Hematopoietic multipotent progenitor cell (in vitro differentiated cells): ENCODE measurements at places on chromosomes 11 and 22. TPM values are rescaled to one million over a fixed set of nuclear protein-coding genes. Genes with fewer than 3 reads are reported as not detected.
A peak's percentile ranks its signal among the peaks of the same experiment; 100 is the strongest.

EMID1 gene
- 161 TPM for total RNA-seq

CATSPER1 gene
- total RNA-seq: 0.27 TPM

THRSP gene
- under 0.01 TPM for total RNA-seq

MFRP gene
- not detected for total RNA-seq

MUC5AC gene
- total RNA-seq: under 0.01 TPM

DLG2 gene
- total RNA-seq: 1.1 TPM

MEI1 gene
- total RNA-seq: 16.2 TPM

GRCh38 chr11:45805305-45806071 is 539 bp downstream of the SLC35C1 start:
- DNase-seq: peak; percentile 4

DNA sequence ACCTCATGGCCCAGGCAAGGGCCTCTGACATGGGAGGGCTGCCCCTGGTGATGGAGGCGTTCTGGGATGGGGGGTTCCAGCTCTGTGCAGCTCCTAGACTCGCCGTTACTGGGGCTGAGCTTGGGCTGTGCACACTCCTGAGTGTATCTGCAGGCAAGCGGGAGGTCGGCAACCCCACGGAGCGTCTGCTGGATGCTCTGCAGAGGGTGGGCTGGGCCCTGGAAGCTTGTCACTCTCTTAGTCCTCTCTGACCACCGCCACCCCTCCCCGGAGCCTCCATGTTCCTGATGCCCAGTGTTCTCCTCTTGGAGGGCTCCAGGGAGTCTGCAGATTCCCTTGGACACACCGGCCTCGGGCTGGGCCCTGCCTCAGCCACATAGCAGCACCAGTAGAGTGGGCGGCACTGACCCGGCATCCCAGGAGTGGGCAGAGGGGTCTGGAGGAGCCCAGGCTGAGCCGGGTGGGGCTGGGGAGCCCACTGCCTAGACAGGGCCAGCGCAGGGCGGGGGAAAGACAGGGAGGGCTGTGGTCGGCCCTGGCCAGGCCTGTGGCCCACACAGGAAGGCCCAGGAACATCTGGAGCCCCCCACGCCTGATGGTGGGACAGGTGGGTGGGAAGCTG is 20.6 kb upstream of the MUC5B start:
- no peak for DNase-seq

DNA sequence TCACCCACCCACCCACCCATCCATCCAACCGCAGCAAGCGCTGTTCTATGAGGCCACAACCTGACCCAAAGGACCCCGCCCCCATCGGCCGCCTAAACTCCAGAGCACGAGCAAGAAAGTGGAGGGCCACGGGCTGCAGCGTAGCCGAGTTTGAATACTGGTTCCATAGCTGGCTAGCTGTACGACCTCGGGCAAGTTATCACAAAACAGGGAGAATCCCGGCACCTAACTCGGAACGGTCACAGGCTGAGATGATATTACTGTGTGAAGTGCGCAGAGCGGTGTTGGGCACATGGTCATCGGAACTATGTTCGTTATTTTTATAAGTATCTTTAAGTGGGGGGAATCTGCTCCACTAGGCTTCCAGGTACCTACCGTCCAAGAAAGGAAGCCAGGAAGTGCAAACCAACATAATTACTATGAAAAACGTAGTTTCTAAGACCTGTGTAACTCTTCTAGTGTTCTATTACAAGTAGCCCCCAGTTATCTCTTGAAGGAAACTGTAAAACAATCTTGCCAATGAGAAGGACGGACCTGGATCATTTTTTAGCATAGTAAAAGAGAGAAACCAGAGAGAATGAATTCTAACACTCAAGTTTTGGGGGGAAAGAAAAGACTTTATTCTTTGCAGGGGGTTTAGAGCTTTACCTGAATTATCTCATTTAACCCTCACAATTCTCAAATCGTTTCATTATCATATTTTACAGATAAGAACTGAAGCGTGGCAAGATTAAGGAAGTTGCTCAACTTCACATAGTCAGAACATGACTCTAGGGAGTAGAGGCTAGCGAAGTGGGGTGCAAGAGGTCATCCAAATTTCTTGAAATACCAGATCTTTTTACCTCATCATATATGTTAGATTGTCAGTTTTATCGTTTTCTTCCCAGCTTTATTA is 663 bp upstream of the BUD13 start:
- DNase-seq: peak; percentile 15

DNA sequence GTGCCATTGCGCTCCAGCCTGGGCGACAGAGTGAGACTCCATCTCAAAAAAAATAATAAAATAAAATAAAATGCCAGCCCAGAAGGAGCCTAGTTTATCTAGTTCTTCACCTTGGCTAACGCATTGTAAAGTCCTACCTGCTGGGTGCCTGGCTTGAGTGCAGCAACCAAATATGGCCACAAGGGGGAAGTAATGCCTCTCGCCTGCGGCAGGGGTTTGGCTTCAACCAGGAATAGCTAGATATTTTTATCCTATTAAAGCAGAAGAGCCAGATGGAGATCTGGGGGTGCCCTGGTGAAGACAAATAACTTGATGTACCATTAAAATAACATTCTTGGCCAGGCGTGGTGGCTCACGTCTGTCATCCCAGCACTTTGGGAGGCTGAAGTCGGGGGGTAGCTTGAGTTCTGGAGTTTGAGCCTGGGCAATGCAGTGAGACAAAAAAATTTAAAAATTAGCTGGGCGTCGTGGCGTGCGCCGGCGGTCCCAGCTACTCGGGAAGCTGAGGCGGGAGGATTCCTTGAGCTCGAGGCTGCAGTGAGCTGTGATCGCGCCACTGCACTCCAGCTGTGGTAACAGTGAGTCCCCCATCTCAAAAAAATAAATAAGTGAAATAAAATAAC is 20.6 kb upstream of the PLEKHB1 start:
- peak; percentile 35 for DNase-seq

DNA sequence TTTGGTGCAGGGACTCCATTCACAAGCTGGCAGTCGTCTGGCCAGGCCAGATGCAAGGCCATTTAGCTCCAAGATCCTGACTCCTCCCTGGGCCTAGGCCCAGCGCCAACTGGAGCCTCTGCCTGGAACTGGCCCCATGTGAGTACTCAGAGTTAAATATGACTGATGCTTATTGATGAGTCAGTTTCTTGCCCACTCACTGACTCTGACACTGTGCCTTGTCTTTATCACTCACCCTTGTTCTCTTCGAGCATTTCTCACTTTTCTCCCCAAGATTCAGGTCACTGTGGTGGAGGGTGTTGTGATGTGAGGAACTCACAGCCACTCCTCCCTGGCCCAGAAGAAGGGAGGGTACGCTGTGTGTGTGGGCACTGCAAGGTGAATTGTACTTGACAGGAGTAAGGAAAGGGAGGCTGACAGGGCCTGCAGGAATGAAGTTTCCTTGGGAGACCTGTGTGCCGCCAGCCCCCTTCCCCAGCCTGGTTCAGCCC is 23.2 kb upstream of the ST3GAL4 start:
- no peak for DNase-seq

DNA sequence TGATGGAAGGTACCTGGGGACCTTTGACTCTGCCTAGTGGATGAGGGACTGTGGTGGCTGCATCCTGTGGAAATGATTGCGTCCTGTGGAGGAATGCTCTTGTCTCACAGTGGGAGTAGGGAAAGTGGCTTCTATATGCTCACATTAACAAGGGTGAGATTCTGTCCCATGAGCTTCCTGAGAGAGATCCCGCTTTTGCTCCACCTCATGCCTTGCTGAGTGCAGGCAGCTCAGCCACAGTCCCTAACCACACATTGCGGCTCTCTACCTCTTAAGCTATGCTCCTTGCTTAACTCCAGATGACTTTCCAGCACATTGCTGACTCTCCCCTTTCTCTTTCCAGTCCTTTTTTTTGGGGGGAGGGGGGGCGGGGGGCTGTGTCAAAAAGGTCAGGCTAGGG is 45.0 kb downstream of the TEAD1 start:
- no peak for DNase-seq

DNA sequence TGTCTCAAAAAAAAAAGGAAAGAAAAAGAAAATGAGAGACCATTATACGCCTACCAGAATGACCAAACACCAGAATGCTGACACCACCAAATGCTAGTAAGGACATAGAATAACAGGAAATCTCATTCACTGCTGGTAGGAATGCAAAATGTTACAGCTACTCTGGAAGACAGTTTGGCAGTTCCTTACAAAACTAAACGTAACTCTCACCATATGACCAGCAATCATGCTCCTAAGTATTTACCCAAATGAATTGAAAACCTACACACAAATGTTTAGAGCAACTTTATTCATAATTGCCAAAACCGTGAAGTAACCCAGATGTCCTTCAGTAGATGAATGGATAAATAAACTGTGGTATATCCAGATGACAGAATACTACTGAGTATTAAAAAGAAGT is 7.2 kb downstream of the CHKA start:
- no peak for DNase-seq

DNA sequence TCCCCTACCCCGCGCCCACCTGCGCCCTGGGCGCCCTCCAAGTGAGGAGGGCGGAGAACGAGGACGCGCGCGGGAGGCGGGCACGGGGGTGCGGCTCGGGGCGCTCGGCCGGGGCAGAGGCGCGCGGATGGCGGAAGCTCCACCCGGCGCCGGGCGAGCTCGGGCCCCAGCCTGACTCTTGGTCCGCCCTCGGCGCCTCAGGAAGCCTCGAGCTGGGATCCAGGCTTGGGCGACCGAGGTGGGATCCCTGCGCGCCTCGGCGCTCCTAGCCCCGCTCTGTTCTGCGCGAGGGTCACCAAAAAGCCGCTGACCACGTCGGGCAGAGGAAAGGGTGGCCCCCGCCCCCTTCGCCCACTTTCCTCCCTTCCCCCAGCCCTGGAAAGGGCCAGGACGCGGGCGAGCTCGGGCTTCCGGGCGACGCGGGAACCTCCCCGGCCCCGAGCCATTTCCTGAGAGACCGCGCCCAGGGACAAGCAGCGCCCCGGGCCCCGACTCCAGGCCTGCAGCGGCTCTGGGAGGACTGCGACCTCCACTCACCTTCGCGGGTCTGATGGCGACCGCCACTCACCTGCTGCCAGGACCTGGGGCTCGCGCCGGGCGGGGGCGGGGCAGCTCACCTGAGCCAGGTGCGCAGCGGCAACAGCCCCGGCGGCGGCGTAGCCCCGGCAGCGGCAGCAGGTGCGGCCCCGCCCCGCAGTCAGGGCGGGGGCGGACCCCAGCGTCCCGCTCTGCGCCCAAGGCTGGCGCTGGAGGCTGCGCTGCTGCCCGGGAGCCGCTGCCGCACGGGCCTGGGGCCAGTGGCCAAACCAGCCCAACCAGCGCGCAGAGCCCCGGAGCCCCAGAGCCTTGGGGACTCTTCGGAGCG is 2.2 kb upstream of the SIGIRR start:
- DNase-seq: no peak

DNA sequence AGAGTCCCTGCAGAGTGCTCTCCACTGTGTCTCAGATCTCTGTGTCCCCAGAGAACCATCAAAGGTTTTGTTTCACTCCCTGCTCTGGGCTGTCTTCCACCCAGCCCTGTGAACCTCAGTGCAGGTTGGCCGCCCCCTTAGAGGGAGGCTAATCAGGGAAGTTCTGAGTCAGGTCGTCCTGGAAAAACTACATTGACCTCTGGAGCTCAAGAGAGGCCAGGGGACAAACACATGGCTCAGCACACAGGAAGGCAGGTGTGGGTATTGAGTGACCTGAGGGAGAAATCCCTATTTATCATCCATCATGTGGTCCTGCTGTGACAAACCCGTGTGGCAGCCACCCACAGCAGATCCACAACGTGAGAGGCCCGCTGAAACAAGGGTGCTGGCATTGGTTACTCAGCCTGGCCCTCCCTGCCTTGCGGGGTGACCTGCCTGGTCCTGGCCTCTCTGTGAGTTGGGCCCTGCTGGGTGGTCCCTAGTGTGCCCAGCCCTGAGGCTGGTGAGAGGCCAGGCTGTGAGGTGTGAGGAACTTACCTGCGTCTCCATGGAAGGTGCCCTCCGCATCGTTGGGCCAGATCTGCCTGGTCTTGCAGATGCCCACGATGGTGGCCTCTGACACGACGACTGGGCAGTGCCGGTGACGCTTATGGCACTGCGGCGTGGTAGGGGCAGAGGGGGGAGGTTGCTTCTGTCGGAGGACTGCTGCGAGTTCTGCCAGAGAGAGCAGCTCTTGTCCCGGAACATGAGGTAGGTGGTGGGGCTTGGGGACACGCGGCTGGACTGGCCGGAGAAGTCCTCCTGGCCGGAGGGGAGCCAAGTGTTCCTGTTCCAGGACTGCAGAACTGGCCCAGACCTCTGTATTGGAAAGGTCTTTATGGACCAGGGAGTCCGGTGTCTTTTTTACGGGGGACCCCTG is 669 bp upstream of the BCR start:
- DNase-seq: no peak

- DNase-seq: no peak
Measured at GRCh38 chr11:86873573-86874083, 73.3 kb downstream of the PRSS23 start.

DNA sequence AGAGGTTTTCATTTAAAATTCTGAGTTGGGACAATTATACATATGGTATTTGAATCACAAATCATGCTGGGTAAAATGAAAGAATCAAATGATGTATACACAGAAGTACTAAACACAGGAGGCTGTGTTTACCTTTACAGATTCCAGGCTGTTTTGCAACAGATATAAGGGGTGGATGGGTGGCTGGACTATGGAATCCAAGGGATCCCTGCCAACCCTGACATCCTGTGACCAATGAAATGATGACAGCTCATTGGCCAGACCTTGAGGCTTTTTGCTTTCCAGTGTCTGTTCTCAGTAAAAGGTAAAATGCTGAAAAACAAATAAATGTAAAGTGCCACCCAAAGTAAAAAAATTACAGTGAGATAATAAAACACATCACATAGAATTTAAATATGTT is 3.3 kb upstream of the DDI1 start:
- no peak for DNase-seq

DNA sequence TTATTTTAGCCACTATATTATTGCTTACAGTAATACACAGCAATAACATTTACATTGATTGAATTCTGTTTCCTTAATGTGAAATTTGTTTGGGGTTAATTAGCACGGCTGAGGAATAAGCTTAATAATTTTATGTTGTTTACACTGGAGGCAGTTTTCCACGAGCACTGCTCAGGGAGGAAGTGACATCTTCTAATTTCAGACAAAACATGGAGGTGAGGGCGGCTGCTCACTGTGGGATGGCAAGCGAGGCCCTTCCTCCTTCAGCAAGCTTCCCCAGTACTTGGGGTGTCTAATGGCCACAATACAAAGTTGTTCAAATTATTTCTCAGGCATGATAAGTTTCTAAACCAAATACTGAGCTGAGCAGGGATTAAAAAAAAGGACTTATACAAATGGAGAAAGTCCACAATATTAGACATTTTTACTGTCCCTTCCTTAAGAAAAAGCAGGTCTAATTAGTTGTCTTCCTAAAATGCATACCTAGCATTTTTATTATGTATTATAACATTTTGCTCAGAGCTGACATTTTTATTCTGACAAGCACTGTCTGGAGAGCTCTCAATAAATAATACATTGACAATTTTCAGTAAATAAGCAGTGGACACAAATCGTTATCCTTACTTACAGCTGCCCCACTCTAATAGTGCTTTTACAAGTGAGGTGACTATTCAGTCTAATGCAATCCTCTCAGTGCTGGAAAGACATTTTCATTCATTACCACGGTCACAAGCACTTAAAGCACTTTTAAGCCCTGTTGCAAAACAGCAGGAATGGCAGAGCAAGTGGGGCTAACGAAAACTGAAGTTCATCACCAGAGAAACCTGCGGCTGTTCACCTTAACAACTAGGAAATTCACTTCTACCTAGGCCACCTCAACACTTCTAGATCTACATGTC is 56.2 kb downstream of the SOX6 start:
- DNase-seq: no peak

- DNase-seq: no peak
Measured at GRCh38 chr11:106989078-106989455, 29.2 kb downstream of the GUCY1A2 start.
